ENCODE measurements at places on chromosomes 13 and 19. TPM values are rescaled to one million over a fixed set of nuclear protein-coding genes. Genes with fewer than 3 reads are reported as not detected.

The NXNL1 gene
- not detected for total RNA-seq

The GFY gene
- not detected for total RNA-seq

The KLK2 gene
- total RNA-seq, result 0.53 TPM

The IER2 gene
- total RNA-seq, result 35.2 TPM

The CGB3 gene
- total RNA-seq, result not detected

The NOTCH3 gene
- 140 TPM for total RNA-seq

The HIF3A gene
- total RNA-seq, result 0.53 TPM

The UNC13A gene
- not detected for total RNA-seq

The CYP2S1 gene
- 13.3 TPM for total RNA-seq

The ATP4A gene
- total RNA-seq, result not detected

Measured in bronchial epithelial cell (primary cell).